Omental fat pad (tissue), 4 donors: ENCODE measurements at places on chromosomes 7 and 10. TPM values are rescaled to one million over a fixed set of nuclear protein-coding genes. Genes with fewer than 3 reads are reported as not detected.

DNA sequence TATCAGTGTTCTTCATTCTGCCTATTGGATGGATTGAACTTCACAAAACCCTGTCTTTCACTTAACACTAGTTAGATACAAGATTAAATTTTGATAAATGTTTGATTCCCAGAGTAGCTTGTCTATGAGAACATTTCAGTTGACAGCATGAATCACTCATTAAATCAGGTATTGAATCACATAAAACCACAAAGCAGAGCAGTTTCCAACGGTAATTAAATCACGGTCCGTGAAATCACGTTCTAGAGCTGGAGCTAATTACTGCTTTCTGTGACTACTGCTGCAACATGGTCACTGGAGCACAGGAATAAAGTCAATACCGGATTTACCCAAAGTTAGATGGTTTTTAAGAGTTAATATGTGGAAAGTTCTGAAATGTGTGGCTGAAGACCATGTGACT lies 257.8 kb upstream of the PCDH15 start:
- no peak for DNase-seq

- DNase-seq: no peak
These were observed 51.1 kb upstream of the NANOS1 start for GRCh38 chr10:118978316-118978997.

EIF5AL1 gene
- total RNA-seq: 0.19 TPM

SERPINE1 gene
- total RNA-seq: 80.7 TPM
